ENCODE measurements at places on chromosomes 7 and 10.

- ATAC-seq: no peak
These were observed 406.3 kb upstream of the KLF6 start for GRCh38 chr10:4191354-4191753.

DNA sequence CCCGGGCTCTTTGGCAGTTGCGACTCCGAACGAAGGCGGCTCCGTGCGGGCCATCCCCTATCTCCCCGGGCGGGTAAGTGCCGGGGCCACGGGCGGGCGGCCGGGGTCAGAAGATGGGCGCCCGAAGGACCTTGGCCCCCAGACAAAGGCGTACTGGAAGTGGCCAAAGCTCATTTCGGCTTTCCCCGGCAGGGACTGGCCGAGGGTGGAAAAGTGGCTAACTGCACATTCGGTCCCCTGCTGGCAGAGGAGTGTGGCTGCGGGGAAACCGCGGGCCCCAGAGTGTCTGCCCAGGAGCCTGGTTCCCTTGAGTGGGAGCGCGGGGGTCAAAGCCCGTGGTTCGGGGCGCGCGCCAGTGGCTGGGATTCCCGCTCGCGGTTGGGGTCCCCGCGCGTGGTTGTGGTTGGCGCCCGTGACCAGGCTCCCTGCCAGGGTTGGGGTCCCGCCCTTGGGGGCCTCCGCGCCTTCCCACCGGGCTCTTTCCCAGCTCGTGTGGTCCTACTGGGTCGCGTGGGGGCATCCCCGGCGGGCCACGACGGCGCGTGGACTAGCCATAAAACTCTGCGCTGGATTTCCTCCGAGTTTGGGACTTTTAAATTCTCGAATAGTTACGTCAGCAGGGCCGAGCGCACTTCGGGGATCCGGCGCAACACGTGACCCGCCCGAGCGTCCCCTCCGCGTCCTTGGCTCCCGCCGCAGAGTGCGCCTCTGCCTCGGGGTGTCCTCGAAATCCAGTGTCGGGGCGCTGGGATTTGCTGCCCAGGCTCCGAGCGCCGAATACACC, 124.4 kb downstream of the TACC2 start:
- no peak for ATAC-seq

DNA sequence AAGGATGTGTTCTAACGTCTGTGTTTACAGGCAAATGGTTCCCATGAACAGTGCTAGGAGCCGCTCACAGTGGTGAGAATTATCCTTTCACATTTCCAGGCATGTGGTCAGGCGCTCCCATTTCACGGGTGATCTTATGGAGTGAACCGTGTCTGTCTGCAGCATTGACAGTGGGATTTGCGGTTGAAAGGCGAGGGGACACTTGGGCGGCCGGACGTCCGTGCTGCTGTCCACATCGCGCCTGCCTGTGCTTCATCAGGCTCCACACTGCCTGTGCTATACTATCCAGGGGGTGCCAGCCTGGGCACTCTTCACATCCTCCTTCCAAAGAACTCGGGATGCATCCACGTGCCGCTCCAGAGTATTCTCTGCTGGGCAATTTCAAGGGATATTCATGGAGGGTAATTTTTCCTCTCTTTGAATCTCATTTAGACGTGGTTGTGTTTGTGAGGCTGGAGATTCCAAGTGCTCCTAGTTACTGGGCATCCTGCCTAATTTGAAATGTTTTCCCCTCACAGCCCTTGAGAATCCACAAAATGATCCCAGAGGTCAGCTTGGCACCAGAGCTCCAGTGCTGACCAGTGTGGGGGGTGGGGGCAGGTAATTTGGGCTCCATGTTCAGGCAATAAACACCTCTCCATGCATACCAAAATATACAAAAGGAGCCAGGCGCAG, 61.9 kb upstream of the EBF3 start:
- no peak for ATAC-seq

DNA sequence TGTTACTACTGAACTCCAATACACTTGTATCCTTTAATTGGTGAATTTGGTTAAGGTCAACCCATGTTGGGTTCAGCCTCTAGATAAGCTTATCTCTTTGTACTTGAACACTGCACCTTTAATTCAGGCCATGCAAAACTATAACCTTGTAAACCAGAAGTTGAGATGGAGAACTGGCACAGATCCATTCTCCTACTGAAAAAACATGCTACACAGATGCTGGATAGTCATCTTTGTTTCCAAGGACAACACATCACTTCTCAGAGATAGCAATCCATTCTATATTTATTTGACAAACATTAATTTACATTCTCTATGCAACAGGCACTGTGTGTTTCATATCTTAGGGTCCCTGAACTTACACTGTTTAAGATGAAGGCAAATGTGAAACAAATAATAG, 2.9 kb upstream of the CDK14 start:
- no peak for ATAC-seq

GRCh38 chr7:139613971-139614411, 90.5 kb downstream of the CLEC2L start:
- ATAC-seq: no peak

- no peak for ATAC-seq
These were observed 127.2 kb upstream of the CDK6 start for GRCh38 chr7:92963566-92963965.

- ATAC-seq: peak; percentile 53
These were observed 58.4 kb downstream of the DNAJC12 start for GRCh38 chr10:67779465-67780203.

DNA sequence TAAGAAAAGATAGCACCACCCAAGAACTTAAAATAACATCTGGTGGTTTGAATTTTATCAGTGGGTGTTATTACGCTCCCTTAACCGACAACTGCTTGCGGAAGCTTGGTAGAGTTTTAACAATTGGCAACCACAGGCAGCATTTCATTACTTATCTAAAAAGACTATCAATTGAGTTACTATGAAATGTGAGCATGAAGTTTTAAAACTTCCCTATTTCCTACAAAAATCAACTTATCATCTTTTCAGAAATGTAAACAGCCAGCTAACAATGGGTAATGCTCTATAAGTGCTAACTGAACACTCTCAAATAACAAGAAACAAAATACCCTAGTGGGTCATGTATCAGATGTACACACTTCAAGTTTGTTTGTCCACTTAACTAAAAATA, 68.8 kb downstream of the OSBPL3 start:
- ATAC-seq: peak; percentile 44

GRCh38 chr10:103787331-103787730, 68.0 kb downstream of the SH3PXD2A start:
- no peak for ATAC-seq

DNA sequence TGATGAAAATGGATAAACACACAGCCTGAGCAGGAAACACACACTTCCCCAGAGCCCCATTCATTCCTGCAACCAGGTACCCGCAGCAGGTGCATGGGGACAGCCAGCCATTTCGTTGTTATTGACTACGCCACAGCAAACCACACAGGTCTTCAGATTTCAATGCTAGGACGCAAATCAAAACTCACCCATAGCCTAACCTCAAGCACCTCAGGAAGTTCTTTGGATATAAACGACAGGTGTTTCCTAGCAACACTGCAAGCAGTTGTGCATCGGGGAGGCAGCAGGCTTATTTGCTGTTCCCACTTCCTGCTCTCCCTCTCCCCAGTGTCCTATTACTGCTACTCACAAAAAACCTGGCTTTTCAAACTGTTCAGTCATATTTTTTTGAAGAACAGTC, 176.5 kb upstream of the FRMD4A start:
- ATAC-seq: peak; percentile 40

DNA sequence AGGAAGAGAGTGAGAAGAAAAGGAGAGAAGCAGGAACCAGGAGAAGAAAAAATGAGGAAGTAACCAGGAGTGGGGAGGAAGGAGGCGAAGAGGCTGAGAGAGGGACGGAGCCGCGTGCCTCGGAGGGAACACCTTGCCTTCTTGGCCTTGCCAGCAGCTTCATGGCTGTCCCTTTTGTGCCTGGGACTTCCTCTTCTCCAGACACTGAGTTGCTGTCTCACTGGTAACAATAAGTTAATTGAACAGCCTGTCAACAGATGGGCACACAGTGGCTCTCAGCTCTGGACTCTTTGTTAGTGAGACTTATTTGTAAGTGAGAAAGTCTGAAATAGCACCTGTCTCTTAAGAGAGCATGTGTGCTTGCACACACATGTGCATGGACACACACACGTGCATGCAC, 83.2 kb downstream of the GATA3 start:
- ATAC-seq: no peak

- ATAC-seq: no peak
These were observed 35.7 kb downstream of the GFRA1 start for GRCh38 chr10:116237260-116237659.

DNA sequence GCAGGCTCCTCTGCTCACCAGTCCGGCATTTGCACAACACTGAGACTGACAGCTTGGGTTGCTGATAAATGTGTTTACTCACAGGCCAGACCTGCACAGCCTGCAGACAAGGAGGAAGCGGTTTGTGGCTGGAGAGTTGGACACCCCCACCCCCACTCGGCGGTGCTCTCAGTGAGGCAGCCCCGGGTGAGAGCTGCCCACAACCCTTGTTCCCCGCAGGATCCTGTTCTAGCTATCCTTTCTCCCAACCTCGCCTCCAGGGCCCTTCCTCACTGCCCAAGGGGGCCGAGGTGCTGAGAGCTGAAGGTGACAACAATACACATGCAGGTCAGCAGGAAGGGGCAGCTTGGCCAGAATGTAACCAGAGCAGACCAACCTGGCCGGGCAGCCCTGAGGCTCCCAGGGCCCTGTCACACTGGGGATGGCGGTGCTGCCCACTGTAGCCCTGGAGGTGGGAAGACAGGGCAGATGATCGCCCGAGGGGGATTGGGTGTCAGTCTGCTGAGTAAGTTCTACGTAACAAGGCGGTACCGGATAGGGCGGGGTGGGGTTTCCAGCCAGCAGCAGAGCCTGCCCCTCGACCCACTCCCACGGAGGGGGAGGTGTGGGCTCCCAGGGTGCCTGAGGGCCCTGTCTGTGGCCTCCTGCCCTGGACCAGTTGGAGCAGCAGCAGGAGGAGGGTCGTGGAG, 2.1 kb upstream of the ADAM8 start:
- peak; percentile 8 for ATAC-seq

- no peak for ATAC-seq
These were observed 10.2 kb downstream of the KAZALD1 start for GRCh38 chr10:101071885-101072433.

- no peak for ATAC-seq
These were observed 13.7 kb upstream of the GFRA1 start for GRCh38 chr10:116286626-116287200.
